Activated gamma-delta T cell (primary cell): ENCODE measurements at places on chromosomes 6 and 20.

DNA sequence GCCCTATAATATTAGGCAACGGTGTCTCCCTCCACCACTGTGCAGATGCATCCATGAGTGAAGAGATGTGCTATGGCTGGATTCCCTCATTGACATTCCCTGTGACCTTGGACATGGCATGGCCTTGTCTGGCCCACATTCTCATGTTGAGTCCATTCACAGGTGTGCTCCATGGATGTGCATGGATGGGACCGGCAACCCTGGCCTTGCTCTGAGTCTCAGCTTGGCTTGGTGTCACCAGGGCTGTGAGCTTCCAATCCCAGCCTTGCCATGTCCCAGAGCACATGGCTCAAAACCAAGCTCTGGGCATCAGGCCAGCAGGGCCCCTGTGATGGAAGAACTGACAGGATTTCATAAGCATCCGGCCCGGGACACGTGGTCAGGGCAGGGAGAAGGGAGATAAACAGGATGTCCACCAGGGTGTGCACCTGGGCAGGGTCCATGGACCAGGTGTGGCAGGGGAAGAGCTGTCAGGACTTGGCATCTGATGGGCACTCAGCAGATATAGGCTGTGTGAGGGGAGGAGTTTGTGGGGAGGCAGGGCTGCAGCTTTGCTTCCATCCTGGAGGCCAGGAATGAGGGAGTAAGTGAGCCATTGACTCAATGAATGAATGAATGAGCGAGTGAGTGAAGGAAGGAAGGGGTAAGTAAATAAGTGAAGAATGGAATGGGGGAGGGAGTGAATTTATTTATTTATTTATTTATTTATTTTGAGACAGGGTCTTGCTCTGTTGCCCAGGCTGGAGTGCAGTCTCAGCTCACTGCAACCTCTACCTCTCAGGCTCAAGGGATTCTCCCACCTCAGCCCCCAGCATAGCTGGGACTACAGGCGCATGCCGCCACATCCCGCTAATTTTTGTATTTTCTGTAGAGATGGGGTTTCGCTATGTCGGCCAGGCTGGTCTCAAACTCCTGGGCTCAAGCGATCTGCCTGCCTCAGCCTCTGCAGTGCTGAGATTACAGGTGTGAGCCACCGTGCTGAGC lies 15.7 kb downstream of the NRSN2 start:
- no peak for DNase-seq

GRCh38 chr6:167898673-167899311 lies 72.1 kb downstream of the AFDN start:
- DNase-seq, result no peak

- no peak for DNase-seq
Observed at GRCh38 chr6:148044261-148044751, 298.3 kb upstream of the SASH1 start.

- DNase-seq, result no peak
Observed at GRCh38 chr6:135149376-135149775, 31.7 kb upstream of the MYB start.

DNA sequence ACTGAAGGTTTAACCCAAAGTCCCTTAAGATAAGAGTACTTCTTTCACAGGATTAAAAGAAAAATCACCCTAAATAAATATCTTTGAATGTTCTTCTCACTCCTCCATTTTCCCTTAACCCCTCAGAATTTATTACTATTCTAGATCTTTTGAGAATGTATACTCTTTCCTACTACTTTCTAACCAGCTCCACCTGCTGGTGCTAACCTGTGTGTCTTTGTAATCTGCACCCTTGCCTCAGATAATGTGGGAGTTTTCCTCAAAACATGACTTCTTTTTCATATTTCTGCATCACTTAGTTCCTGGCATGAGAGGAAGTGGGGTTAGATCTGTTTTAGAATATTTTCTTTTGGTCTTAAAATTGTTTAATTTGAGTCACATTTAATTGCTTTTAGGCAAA lies 394.2 kb downstream of the BMP2 start:
- no peak for DNase-seq

GRCh38 chr20:44805979-44806620 lies 4.2 kb downstream of the RIMS4 start:
- no peak for DNase-seq

DNA sequence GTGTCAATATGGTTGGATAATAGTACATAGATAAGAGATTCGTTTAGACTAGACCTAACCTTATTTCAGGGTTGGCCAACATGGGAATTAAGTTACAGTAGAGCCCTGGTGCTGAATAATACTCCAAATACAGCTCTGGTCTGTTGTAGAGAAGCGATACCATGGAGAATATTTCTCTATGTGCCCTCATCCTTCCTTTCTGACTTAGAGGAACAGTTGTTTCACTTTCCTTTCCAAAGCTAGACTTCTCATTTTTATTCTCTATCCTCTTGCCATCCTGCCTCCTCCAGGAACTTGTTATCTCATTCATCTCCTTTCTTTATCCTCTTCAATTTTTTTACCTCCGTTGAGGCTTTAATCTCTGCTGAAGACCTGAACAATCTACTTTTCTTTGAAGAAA lies 68.9 kb downstream of the EDN1 start:
- DNase-seq, result no peak

DNA sequence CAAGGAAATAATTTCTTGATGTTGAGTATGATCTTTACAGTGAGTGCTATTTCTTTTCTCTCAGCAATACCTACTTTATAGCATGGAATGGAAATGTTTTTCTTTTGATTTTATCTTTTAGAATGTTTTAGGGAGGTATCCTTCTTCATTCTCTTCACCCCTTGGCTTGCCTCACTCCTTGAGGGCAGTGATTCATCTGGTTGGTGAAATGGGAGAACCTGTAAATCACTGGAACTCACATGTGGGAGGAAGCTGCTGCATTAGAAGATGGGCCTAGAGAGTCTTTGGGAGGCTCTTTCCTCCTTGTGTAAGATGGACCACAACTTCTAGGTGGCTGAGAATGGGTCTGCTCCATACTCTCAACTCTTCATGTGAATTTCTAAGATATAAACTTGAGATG lies 244.8 kb upstream of the SYNCRIP start:
- no peak for DNase-seq

DNA sequence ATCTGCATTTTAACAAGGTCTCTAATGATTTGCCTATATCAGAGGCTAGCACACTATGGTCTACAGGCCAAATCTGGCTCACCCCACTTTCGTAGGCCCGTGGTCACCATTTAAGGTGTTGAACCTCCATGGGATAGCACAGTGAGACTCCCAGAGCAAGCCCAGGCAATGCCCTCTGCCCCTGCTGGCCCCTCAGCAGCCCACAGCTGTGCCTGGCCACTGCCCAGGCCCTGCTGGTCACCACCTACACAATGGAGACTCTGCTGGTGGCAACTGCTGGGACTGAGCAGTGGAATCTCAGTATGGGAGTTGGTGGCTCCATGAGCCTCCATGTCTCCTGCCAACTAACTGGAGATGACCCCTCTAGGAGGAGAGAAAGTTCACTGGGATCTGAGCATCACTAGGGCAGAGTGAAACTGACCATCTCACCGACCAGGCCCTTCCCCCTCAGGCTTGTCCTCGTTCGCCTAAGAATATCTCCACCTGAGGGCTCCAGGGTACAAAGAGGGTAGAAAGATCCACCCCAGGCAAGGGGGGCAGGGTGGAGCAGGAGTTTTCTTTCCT lies 2.3 kb downstream of the ANKRD66 start:
- no peak for DNase-seq

DNA sequence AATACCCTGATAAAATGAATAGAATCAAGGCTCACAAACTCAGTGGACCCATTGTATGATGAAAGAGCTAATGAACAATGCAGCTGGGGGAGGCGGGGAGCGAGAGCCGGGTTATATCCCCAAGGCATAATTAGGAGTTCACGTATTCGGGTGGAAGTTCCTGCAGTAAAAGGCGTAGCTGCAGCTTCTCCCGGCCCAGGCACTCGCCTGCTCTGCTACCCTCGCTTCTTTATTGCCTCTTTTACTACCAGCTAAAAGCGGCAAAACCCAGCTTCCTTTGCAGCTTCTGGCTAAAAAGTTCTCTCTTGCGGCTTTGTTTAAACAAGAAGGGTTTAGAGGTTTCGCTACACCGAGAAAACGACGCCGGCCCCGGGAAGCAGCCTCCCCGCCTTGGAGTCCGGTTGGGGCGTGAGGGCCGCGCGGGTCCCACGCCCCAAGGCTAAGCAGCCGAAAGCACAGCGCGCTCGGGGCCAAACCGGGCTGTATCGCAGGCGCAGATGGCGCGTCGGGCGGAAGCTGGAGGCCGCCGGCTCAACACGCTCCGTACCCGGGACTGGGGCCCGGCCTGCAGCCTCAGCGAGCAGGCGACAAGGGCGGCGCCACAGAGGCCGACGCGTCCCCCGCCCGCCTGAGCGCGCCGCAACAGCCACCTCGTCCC lies 1.6 kb downstream of the ZBTB2 start:
- DNase-seq, result no peak

GRCh38 chr6:63389191-63389844 lies 69.5 kb upstream of the LGSN start:
- no peak for DNase-seq

DNA sequence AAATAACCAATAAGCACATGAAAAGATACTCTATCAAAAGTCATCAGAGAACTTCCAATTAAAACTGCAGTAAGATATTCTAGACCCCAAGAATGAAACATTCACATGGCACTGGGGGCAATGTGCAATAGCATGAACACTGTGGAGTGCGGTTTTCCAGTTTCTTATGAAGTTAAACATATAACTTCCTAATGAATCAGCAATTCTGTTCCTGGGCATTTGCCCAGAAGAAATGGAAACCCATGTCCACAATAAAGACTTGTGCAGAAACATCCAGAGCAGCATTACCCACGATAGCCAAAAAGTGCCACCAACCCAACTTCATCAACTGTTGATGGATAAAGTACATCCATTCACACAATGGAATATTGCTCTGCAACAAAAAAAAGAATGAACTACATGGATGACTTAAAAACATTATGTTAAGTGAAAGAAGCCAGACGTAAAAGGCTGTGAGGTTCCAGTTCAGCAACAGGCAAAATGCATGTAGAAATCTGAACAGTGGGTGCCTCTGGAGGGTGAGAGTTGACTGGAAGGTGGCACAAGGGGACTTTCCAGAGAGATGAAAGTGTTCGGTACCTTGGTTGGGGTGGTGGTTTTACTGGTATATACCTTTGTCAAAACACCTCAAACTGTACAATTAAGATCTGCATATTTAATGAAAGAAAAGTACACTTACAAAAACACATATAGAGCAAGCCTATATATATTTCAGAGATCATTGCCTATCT lies 207.2 kb upstream of the ECI2 start:
- DNase-seq, result no peak

DNA sequence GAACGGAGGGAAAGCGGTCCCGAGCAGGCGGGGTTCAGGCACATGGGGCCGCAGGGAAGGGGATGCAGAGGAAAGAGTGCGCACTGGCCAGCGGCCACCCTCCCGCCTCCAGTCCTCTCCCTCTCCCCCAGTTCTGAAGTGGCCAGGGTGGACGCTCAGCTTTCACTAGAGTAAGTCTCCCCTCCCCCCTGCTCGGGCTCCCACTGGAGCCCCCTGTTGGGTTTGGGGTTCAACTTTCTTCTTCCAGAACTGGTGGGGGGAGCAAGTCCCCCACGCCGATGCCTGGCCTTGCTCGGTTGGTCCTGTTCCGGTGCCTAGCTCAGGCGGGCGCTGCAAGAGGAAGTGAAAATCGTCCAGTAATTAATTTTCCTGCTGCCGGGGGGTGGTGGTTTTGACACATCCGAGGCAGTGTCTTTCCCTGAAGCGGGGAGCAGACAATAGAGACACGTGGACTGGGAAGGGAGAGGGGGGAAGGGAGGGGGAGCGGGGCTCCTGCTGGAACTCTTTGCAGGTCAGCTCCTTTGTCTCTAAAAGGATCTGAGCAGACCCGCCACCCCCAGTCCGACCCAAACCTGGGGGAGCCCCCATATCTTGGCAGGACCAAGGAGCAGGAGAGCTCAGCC lies 824 bp upstream of the SCRT2 start:
- DNase-seq, result no peak

DNA sequence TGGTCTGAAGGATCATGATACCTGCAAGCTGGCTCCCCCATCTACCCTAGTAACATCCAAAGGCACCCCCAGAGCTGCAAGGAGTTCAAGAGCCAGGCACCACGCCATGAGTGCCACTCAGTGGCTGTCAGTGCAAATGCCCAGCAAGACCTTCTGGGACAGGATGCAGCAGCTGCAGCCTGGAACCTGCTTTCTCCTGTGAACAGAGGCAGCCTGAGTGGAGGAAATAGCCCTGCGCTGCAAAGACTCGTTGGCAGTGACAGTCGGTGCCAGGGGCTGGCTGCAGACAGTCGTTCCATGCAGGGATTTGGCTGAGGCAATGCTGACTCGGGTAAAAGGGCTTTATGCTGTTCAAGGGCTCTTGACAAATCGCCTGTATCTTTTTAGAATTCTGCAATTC lies 15.7 kb upstream of the SSTR4 start:
- no peak for DNase-seq

DNA sequence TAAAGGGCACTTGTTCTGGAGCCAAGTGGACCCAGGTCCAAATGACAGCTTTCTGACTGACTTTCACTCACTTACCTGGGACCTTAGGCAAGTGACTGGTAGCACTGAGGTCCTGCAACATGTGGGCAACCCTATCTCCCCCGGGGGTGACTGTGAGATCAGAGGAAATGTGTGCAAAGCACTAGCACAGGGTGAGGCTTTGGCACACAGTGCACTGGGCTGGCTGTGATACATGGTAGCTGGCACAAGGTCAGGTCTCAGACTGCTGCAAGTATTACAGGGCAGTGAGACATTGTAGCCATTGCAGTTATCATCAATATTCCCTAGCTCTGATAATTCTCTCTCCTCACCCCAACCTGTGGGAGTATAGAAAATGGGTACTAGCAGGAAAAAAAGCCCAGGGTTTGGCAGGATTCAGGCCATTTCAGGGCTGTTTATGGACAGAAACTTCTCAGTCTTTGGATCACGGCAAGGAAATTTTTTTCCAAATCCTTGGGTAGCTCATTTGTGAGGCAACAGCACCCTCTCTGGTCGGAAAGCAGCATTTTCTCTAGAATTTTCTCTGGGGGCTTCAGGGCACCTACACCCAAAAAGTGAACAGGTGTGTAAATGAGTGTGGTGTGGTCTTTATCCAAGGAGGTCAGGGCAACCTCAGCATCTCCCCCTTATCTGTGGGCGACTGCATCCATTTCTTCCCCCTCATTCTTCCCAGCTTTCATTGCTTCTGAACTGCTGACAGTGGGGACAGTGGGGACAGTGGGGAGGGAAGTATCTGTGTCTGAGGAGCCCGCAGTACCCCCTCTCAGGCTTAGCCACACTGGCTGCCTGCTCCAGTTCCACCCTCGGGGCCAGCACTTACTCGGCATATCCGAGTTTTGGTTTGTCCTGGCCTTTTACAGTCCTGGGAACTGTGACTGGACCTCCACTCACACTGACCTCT lies 148.7 kb upstream of the PHACTR3 start:
- no peak for DNase-seq

GRCh38 chr6:114520976-114521375 lies 178.2 kb upstream of the HS3ST5 start:
- DNase-seq, result no peak

- no peak for DNase-seq
Observed at GRCh38 chr6:39446909-39447308, 124.4 kb upstream of the KCNK16 start.

GRCh38 chr6:136210398-136211165 lies 39.5 kb downstream of the MTFR2 start:
- no peak for DNase-seq

GRCh38 chr20:56974499-56975250 lies 291.8 kb downstream of the BMP7 start:
- DNase-seq, result no peak

- DNase-seq, result no peak
Observed at GRCh38 chr6:81984599-81984998, 232.1 kb upstream of the TENT5A start.

- DNase-seq, result no peak
Observed at GRCh38 chr20:23654000-23654399, 16.2 kb upstream of the CST3 start.

- DNase-seq, result no peak
Observed at GRCh38 chr6:72650081-72650745, 28.3 kb downstream of the KCNQ5 start.
